ENCODE measurements at places on chromosomes 7 and 10.

GRCh38 chr7:116630932-116631671 is 40.9 kb upstream of the MET start:
- peak; percentile 35 for DNase-seq

GRCh38 chr10:115050375-115051010 is 42.7 kb upstream of the ATRNL1 start:
- no peak for DNase-seq

DNA sequence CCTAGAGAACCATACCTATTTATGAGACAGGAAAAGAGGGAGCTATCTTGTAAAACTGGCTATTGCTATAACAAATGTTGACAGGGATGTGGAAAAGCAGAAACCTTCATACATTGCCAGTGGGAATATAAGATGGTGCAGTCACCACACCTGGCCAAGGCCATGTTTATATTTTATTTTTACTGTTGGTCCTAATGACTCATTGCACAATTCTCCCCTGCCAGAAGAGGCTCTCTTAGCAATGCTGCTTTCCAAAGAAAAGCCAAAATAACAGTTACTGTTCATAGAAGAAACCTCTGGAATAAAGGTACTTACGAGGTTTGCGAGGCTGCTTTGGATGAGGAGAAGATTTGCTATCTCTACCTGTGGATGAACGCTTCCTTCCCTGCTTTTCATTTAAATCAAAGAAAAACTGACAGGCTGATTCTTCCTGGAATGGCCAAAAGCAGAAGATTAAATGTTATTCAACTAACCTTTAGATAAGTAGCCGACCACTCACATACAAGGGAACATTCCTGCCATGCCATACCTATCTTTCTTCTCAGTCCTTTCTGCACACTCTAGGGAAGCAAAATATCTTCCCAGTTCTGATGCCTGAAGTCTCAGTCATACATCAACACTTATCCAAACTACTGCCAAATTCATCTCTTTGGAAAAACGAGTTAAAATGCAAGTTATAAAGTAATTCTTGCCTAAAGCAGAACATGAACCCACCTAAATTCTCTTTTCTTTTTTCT is 16.3 kb upstream of the CHUK start:
- no peak for DNase-seq

DNA sequence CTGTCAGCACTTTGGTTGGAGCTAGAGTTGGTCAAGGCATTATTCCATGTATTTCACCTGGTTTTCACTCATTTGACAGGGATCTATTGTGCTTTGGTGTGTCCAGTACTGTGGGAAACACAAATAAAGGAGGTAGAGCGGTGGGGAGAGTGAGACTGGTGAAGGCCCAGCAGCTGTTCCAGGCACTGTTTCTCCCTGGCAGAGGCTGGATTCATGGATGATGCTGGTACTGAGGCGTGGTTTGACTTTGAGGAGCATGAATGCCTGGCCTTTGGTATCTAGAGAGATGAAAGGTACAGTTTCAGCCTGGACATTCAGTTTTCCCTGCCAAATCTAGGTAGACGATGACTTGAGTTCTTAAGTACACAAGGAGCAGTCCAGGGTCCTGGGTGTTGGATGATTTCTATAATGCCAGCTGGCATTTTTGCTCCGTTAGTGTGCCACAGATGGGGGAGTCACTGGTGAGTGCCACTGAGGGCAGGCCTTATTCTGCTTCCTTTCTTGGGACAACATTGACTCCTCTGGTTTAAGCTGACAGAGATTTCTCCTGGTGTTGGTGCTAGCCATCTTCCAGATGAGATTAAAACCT is 162.2 kb upstream of the BMPER start:
- no peak for DNase-seq

GRCh38 chr7:99352247-99352646 is 22.3 kb upstream of the ARPC1B start:
- DNase-seq = no peak

DNA sequence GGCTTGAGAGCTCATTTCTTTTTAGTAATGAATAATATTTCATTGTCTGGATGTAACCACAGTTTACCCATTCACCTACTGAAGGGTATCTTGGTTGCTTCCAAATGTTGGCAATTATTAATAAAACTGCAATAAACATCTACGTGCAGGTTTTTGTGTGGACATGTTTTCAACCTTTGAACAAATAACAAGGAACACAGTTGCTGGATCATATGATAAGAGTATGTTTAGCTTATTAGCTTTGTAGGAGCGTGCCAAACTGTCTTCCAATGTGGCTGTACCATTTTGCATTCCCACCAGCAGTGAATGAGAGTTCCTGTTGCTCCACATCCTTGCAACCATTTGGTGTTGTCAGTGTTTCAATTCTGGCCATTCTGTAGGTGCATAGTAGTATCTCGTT is 49.0 kb downstream of the CSGALNACT2 start:
- no peak for DNase-seq

DNA sequence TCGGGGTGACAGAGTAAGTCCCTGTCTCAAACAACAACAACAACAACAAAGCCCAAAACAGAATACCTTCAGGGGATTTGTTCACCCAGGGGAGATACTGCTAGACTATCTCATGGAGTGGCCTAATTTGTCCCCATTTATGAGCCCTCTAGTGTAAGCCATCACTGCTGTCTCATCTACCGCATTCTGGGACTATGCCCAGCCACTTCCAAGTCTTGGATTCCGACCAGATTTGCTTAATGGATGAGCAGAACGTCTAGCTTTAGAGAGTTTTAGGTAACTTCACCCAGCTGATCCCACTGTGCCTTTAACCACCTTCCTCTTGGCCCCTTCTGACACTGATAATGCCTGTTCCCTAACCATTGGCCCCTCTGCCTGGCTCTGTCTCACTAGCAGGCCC is 47.1 kb downstream of the PAPSS2 start:
- DNase-seq = no peak

- no peak for DNase-seq
Measured at GRCh38 chr7:50473531-50473930, 23.4 kb upstream of the FIGNL1 start.

- DNase-seq = no peak
Measured at GRCh38 chr10:84344526-84344925, 16.1 kb downstream of the CCSER2 start.

Measured in A673 (cell line).